ENCODE measurements at places on chromosomes 2 and 18.
A peak's percentile ranks its signal among the peaks of the same experiment; 100 is the strongest.

GRCh38 chr2:15201009-15201408 is 360.1 kb downstream of the NBAS start:
- DNase-seq = peak; percentile 44

- peak; percentile 69 for DNase-seq
Observed at GRCh38 chr18:74040459-74041332, 106.9 kb downstream of the FBXO15 start.

- DNase-seq = peak; percentile 19
Observed at GRCh38 chr18:25133879-25134278, 218.1 kb downstream of the ZNF521 start.

DNA sequence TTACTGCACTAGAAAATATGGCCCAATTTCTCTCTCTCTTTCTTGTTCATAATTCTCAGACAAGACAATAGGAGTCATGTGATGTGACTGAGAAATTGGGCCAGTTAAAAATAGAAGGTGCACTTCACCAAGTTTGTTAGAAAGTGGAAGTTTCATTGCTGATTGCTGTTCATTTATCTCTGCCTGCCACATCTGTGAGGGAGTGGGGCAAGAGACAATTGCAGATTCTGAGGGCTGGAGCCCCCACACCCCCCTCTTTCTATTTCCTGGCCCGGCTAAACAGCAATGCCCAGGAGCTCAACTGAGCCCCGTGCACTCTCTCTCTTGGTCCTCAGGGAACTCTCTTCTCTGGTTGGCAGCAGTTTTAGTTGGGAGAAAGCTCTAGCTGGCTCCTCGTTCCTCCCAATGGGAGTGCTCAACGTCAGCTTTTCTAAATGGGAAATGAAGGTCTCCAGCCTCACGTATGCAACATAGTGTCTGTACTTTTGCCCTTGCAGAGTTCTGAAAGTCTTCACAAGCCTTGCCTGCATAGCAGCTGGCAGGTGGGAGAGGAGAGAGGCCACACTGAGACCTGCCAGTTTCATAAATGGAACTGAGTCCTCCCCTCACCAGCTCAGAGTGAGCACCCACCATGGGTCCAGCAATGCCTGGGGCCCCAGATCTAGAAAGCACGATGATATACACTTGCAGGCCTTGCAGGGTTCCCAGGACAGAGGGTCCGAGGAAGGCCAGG is 115.7 kb downstream of the MYCN start:
- peak; percentile 73 for DNase-seq

DNA sequence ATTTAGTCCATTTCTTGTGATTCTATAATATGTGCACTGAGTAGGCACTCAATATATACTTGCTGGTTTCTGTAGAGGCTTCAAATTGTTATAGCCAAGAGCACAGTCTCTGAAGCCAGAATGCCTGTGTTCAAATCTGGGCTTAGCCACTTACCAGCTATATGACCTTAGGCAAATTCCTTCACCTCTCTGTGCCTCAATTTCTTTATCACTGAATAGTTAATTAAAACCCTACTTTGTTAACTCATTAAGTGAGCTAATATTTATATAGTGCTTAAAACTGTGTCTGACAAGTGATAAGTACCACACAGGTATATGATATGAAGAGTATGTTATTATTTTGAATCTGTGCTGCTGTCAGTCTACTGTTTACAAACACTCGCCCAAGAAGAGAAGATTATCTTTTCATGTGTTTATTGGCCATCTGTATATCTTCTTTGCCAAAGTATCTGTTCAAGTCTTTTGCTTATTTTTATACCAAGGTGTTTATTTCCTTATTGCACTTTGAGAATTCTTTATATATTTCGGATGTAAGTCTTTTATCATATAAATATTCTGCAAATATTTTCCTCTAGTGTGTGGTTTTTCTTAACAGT is 1.3 kb upstream of the RIT2 start:
- DNase-seq = no peak

DNA sequence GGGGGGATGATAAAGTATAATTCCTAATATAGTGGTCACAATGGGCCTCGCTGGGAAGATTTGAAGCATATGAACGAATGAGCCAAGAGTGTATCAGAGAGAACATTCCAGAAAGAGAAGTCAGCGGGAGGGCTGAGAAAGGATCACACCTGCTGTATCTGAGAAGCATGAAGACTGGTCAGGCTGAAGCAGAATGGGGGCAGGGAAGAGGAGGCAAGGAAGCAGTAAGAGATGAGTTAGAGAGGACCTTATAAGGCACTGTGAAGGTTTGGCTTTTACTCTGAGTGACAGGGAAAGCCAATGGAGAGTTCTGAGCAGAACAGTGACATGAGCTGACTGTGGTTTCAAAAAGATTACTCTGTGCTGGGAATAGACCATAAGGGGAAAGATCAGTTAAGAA is 73.5 kb downstream of the CHN1 start:
- peak; percentile 37 for DNase-seq

GRCh38 chr2:74091391-74091790 is 56.3 kb downstream of the BOLA3 start:
- no peak for DNase-seq

DNA sequence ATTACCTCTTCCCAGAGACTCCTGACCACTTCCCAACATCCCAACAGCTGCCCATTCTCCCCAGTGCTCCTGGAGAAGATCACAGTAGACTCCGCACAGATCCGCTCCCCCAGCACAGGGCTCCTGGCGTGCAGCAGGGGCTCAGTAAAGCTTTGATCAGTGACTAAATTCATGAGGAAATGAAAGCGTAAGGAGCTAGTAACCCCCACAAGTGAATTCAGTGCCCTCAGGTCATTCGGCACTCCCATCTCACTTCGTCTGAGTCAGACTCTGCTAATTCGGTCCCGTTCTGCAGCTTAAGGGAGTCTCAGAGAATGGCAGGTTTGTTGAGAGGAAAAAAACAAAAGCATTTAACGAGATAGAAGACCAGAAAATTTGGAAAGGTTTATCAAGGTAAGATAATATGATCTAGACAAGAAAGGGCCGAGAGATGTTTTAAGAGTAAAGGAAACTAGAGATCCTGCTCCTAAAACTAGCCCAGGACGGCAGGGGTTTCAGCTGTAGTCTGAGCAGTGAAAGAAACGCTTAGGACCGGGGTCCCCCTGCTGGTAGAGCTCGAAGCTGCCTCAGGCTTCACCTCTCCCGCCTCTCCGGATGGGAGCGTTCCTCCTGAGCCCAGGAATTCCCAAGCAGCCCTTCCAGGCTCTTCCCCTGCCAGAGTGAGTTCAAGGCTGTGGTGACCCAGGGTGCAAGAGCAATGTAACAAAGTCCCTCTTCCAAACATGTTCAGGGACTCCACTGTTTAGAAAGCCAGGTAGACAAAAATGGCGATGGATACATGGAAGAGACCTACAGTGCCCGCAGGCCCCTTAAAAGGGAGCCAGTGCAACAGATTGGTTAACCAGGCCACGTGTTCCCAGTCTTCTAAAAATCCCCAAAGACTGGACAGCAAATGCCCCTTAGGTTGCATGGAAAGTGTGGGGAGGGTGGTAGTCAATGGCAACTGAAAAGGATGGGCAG is 127.3 kb downstream of the DNER start:
- peak; percentile 59 for DNase-seq

GRCh38 chr2:10546975-10547391 is 98.9 kb upstream of the ODC1 start:
- DNase-seq = no peak

GRCh38 chr2:191266201-191266600 is 21.0 kb downstream of the MYO1B start:
- no peak for DNase-seq

DNA sequence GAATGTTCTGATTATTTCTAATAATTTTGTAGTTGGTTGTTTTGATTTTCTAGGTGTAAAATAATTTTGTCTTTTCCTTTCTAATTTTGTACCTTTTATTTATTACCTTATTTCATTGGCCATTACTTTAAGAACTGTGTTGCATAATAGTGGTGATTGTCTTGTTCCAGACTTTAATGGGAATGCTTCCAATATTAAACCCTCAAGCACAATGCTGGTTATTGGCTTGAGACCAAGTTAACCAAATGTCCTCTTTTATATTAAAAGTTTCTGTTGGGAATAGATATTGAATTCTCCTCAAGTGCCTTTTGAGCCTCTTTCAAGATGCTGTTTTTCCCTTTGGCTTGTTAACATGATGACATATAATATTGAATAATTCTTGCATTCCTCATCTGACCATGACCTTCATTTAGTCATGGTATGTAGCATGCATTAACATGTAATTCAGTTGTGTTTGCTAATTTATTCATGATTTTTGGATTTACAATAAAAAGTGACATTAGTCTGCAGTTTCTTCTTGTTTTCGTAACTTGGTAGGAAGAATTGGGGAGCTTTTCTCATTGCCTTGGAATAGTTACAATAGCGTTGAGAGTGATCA is 141.7 kb downstream of the DIS3L2 start:
- no peak for DNase-seq

GRCh38 chr2:174681099-174682006 is 82.9 kb downstream of the CHRNA1 start:
- DNase-seq = peak; percentile 13

GRCh38 chr2:2791606-2792005 is 460.5 kb upstream of the MYT1L start:
- DNase-seq = no peak

- no peak for DNase-seq
Observed at GRCh38 chr2:1979138-1979537, 234.8 kb upstream of the PXDN start.

DNA sequence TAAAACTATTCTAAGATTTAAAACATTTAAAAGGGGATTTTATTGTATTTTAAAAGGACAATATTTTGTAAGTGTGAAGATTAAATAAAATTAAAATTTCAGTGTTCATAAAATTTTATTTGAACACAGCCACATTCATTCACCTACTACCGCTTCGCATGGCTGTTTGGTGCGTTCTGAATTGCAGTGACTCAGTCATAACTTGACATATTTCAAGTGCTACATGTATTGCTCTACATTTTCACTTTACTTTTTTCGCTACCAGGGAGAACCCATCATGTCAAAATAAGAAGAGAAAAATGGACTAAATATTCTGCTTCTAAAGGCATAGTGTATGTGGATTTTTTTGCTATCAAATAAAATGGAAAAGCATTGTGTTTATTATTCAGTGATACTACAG is 8.7 kb downstream of the PTH2R start:
- no peak for DNase-seq

GRCh38 chr2:88136817-88137216 is 9.0 kb upstream of the FABP1 start:
- DNase-seq = no peak

- no peak for DNase-seq
Observed at GRCh38 chr2:62657783-62658182, 47.7 kb upstream of the EHBP1 start.

GRCh38 chr2:72033636-72034035 is 114.0 kb downstream of the CYP26B1 start:
- DNase-seq = no peak

DNA sequence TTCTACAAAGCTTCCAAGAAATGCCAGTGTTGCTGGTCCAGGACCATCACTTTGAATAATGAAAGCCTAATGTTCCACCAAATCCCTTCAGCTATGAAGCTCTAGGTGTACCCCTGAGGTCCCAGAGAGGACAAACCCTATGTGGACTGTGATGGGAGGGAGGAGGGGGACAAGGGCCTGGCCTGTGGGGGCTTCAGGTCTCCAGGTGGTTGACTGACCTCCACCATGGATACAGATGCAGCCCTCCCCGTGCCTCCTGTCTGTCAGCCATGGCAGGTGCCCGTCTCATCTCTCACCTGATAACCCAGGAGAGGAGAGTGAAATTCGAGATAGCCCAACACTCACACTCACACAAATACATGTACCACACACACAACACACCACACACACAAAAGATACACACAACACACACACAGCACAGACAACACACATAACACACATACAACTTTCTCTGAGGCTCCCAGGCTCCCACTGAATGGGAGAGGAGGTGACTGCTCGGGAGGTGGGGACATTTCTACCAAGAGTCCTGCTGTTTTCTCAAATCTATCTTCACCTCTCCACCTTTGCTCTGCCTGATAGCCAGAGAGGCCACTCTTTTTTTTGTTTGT is 12.8 kb upstream of the RHOB start:
- DNase-seq = no peak

DNA sequence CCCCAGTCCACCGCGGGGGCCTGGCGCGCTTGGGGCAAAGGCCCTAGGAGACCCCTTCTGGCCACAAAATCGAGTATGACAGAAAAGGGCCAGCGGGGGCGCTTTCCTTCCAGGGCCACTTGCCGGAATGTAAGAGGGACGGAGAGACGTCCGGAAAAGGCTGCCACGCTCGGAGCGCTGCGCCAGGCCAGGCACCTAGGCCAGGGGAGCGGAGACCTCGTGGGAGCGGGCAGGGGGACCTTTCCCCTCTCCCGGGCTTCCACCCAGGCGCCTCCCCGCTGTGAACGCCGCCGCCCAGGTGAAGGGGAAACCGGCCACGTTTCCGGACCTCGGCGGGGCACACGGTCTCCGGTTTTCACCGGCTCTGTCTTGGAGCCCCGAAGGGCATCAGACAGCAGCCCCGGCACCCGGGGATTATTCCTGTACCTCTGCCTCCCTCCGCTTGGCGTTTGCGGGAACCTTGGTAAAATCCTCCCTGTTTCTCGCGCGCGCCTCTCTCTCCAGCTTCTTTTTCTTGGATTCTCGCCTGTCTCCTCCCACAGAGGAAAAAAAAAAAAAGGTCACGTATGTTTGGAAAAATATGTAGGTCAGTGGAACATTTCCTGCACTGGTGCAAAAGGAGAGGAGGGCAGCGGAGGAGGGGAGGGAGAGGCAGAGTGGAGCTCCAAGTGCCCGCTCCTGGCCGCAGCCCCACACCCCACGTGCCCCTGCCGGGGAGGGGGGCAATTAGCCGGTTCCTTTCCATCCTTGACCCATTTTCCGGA is 1.2 kb upstream of the NPAS2 start:
- DNase-seq = no peak

- DNase-seq = peak; percentile 35
Observed at GRCh38 chr2:152600697-152601096, 116.6 kb downstream of the PRPF40A start.

GRCh38 chr2:118013221-118013723 is 598 bp downstream of the CCDC93 start:
- DNase-seq = peak; percentile 61

GRCh38 chr2:218438596-218438995 is 19.7 kb downstream of the VIL1 start:
- no peak for DNase-seq

DNA sequence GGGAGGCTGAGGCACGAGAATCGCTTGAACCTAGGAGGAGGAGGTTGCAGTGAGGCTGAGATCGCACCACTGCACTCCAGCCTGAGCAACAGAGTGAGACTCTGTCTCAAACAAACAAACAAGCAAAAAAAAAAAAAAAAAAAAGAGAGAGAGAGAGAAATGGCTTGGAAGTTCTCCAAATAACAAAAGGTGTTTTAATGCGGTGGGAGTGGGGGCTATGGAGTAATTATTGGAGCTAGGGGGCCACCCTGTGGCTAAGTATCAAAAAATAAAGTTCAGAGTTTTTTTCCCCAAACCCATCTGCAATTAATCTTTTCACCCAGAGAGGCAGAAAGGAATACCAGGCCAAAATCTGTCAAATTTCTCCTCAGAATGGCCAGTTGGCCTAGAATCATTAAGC is 23.0 kb upstream of the CEP68 start:
- peak; percentile 57 for DNase-seq

- peak; percentile 27 for DNase-seq
Observed at GRCh38 chr2:54103454-54104314, 11.7 kb upstream of the ACYP2 start.

GRCh38 chr2:86623043-86623493 is 597 bp downstream of the RNF103 start:
- DNase-seq = peak; percentile 69

- DNase-seq = no peak
Observed at GRCh38 chr2:44983836-44984604, 25.2 kb downstream of the SIX2 start.

Data from OCI-M1 (cell line).